ENCODE measurements at places on chromosomes 6 and 20. TPM values are rescaled to one million over a fixed set of nuclear protein-coding genes. Genes with fewer than 3 reads are reported as not detected.

- no peak for DNase-seq
Measured at GRCh38 chr6:159101656-159102055, 56.9 kb upstream of the TAGAP start.

GRCh38 chr6:1105833-1106400, 206.0 kb upstream of the FOXQ1 start:
- DNase-seq, result no peak

ZBTB12 gene
- 0.07 TPM for polyA plus RNA-seq

TMEM244 gene
- not detected for polyA plus RNA-seq
